Osteoblast (primary cell): ENCODE measurements at places on chromosomes 16 and 17.

GRCh38 chr16:23121024-23121423 is 28.2 kb downstream of the USP31 start:
- no peak overlapping the region for H3K4me3 ChIP-seq
- no peaks in the 10 kb centered on the region for H3K36me3 ChIP-seq
- peaks cover 27% of the 10 kb centered on the region for H3K4me1 ChIP-seq
- H3K27ac ChIP-seq = peak overlapping the region; percentile 57
- H3K27me3 ChIP-seq = no peaks in the 10 kb centered on the region
- DNase-seq = peak; percentile 65

DNA sequence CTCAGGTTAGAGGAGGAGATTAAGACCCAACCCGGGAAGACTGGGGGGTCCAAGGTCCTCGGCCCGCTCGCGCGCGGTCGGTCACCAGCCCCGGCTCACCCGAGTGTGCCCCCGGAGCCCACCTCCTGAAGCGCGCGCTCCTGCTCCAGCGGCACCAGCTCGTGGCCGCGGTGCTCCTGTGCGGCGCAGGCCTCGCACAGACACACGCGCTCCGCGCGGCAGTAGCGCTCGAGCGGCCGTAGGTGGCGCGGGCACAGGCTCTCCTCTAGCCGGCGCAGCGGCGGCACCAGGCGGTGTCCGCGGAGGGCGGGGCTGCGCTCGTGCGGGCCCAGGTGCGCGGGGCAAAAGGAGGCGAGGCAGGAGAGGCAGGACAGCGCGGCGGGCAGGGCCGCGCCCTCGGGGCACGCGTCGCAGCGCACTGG is 618 bp downstream of the TRIM47 start:
- peaks cover 6% of the 10 kb centered on the region for H3K27me3 ChIP-seq
- peak overlapping the region; percentile 77 for H3K4me3 ChIP-seq
- peaks cover 27% of the 10 kb centered on the region for H3K4me1 ChIP-seq
- peak; percentile 95 for DNase-seq

GRCh38 chr17:81018044-81018802 is 16.7 kb upstream of the BAIAP2 start:
- no peaks in the 10 kb centered on the region for H3K27me3 ChIP-seq
- peak overlapping the region; percentile 45 for H3K27ac ChIP-seq
- H3K4me3 ChIP-seq = peak overlapping the region; percentile 62
- H3K4me1 ChIP-seq = peaks cover 8% of the 10 kb centered on the region
- no peaks in the 10 kb centered on the region for H3K36me3 ChIP-seq

- H3K36me3 ChIP-seq = peaks cover 45% of the 10 kb centered on the region
- DNase-seq = no peak
- no peaks in the 10 kb centered on the region for H3K27me3 ChIP-seq
- no peak overlapping the region for H3K27ac ChIP-seq
- H3K4me1 ChIP-seq = peaks cover 2% of the 10 kb centered on the region
Measured at GRCh38 chr17:63407741-63408330, 38.3 kb downstream of the CYB561 start.

GRCh38 chr16:67158637-67159600 is 790 bp downstream of the TRADD start:
- peak overlapping the region; percentile 37 for H3K27ac ChIP-seq
- H3K4me3 ChIP-seq = peak overlapping the region; percentile 97
- H3K4me1 ChIP-seq = peaks cover 14% of the 10 kb centered on the region
- H3K27me3 ChIP-seq = peaks cover 18% of the 10 kb centered on the region
- H3K36me3 ChIP-seq = peaks cover 6% of the 10 kb centered on the region

DNA sequence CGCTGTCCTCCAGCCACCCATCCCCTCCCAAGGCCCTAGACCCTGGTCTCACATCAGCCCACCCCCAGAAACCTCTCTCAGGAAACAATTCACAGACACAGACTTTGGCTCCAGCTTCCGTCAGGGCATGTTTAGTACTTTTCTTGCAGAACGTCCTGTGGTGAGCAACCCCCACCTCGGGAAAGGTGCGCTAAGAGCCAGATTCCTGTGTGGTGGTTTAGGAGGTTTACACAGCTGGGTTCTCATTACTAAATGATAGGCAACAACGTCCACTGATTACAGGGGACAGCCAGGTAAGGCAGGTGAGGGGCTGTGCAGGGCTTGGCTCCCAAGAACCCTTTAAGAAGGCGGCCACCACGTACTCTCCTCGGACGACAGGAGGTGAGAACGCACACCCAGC is 29.3 kb downstream of the KIFC3 start:
- no peaks in the 10 kb centered on the region for H3K27me3 ChIP-seq
- H3K4me1 ChIP-seq = peaks cover 9% of the 10 kb centered on the region
- no peak overlapping the region for H3K4me3 ChIP-seq
- DNase-seq = no peak
- peaks cover 41% of the 10 kb centered on the region for H3K36me3 ChIP-seq

- H3K27me3 ChIP-seq = no peaks in the 10 kb centered on the region
- no peak for DNase-seq
- no peak overlapping the region for H3K4me3 ChIP-seq
- H3K27ac ChIP-seq = no peak overlapping the region
- no peaks in the 10 kb centered on the region for H3K4me1 ChIP-seq
Measured at GRCh38 chr16:78324649-78325285, 225.3 kb downstream of the WWOX start.

GRCh38 chr16:11955713-11956123 is 9.3 kb upstream of the TNFRSF17 start:
- peak overlapping the region; percentile 1 for H3K4me3 ChIP-seq
- peaks cover 21% of the 10 kb centered on the region for H3K4me1 ChIP-seq
- no peaks in the 10 kb centered on the region for H3K27me3 ChIP-seq
- peak; percentile 93 for DNase-seq
- H3K27ac ChIP-seq = peak overlapping the region; percentile 86
- H3K36me3 ChIP-seq = no peaks in the 10 kb centered on the region

DNA sequence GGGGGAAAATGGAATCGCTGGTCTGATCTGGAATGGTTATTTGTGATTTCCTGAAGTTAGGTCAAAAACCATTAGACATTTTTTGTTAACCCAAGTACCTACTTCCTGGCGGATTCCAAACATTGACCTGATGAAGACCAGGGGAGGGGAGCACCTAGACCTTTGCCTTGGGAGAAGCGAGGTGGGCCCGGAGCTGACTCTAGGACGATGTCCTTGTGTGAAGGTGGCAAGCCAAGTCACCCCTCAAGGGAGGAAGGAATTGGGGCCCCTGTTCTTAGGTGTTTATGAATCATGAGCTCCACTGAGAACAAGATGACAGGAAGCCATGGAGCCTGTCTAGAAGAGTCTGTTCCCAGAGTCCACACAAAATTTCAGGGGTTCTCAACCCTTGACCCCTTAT is 204.9 kb upstream of the FOXF1 start:
- no peaks in the 10 kb centered on the region for H3K36me3 ChIP-seq
- H3K27ac ChIP-seq = no peak overlapping the region
- no peak overlapping the region for H3K4me3 ChIP-seq
- H3K4me1 ChIP-seq = no peaks in the 10 kb centered on the region
- H3K27me3 ChIP-seq = peaks cover 46% of the 10 kb centered on the region
- DNase-seq = no peak

DNA sequence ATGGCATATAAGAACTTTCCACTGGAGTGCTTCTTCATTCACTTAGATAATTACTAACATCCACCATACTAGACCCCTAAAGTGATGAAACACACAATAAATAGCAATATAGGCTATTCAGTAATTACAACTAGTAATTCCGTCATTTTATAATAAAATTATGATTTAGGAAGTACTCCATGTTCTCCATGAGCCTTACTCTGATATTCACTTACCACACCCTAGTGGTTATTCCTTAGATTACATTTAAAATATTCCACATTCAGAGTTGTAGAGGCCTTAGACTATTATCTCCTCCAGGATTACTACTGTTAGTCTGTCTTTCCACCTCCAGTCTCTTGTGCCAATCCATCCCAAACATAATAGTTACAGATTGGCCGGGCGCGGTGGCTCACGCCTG is 62.4 kb downstream of the STH start:
- peaks cover 21% of the 10 kb centered on the region for H3K4me1 ChIP-seq
- H3K27ac ChIP-seq = no peak overlapping the region
- no peak overlapping the region for H3K4me3 ChIP-seq
- H3K36me3 ChIP-seq = peaks cover 13% of the 10 kb centered on the region

DNA sequence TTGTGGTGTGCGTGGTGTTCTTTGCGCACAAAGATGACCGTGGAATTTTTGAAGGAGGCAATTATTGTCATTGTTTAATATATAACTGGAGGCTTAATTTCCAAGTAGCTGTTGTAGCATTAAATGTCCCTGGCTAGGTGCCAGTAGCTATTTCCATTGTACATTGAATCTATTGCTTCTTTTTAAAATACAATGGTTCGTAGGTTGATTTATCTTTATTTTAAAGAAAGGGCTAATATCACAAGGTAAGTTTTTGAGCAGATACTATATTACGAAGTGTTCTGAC is 127.1 kb downstream of the RPTOR start:
- no peak for DNase-seq
- peaks cover 8% of the 10 kb centered on the region for H3K4me1 ChIP-seq
- no peaks in the 10 kb centered on the region for H3K27me3 ChIP-seq
- no peaks in the 10 kb centered on the region for H3K36me3 ChIP-seq
- no peak overlapping the region for H3K4me3 ChIP-seq
- no peak overlapping the region for H3K27ac ChIP-seq

DNA sequence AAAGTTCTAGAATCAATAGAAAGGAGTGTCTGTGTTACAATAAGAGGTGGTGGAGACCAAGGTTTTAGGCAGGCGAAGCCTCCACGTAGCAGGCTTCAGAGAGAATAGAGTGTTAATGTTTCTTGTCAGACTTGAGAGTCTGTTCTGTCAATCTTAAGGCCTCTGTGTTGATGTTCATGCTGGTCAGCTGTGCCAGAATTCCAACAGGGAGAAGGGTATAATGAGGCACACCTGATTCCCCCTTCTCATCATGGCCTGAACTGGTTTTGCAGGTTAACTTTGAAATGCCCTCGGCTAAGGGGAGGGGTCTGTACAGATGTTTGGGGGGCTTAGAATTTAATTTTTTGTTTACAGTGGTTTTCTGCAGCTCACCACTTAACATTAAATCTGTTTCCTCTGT is 46.0 kb downstream of the RNF112 start:
- no peaks in the 10 kb centered on the region for H3K4me1 ChIP-seq
- H3K4me3 ChIP-seq = no peak overlapping the region
- no peak overlapping the region for H3K27ac ChIP-seq
- H3K27me3 ChIP-seq = peaks cover 29% of the 10 kb centered on the region
- no peaks in the 10 kb centered on the region for H3K36me3 ChIP-seq

DNA sequence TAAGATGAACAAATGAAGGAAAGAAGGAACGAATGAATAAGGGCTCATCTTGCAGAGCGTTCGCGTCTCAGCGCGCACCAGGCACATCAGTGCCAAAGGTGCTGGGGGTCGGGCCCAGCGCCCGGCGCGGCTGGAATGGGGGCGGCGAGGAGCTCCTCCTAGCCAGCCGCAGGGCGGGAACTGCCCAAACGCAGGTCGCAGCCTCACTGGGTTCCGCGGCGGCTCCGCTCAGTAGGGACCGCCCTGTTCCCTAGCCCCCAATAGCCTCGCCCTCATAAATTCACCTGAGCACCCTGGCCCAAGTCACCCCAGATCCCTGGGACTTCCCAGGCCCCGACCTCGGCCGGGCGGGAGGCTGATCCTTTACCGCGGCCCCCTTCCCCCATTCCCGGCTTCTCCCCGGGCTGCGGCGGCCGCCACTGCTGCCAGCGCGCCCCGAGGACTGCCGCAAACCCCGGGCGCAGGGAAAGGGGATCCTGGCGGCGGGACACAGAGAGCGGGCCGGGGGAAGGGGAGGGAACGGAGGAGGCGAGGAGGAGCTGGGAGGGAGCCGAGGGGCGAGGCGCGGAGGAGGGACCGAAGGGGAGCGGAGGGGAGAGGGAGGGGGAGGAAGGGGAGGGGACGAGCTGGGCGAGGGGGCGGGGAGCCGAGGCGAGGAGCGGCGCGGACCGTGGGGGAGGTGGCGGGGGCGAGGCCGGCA is 377 bp upstream of the CRHR1 start:
- peak; percentile 59 for DNase-seq
- no peak overlapping the region for H3K27ac ChIP-seq
- peaks cover 80% of the 10 kb centered on the region for H3K27me3 ChIP-seq
- H3K4me3 ChIP-seq = no peak overlapping the region

GRCh38 chr16:57682809-57683635 is 11.6 kb upstream of the DRC7 start:
- peaks cover 2% of the 10 kb centered on the region for H3K27me3 ChIP-seq
- DNase-seq = no peak
- H3K36me3 ChIP-seq = no peaks in the 10 kb centered on the region
- H3K27ac ChIP-seq = no peak overlapping the region
- H3K4me1 ChIP-seq = no peaks in the 10 kb centered on the region

- H3K36me3 ChIP-seq = no peaks in the 10 kb centered on the region
- no peak for DNase-seq
- H3K4me1 ChIP-seq = no peaks in the 10 kb centered on the region
Measured at GRCh38 chr16:51442141-51442870, 291.2 kb upstream of the SALL1 start.

- H3K4me1 ChIP-seq = peaks cover 31% of the 10 kb centered on the region
- H3K27ac ChIP-seq = no peak within 1 kb of the TSS
- no peaks in the 10 kb centered on the region for H3K27me3 ChIP-seq
- H3K4me3 ChIP-seq = peak within 1 kb of the TSS; percentile 72
Measured at GRCh38 chr16:87492721-87493607, at the start of gene ZCCHC14. Gene ZCCHC14 (minus strand): TSS chr16:87493024. CDS start chr16:87492238, 786 bp downstream.

- no peak overlapping the region for H3K4me3 ChIP-seq
- no peaks in the 10 kb centered on the region for H3K27me3 ChIP-seq
- peaks cover 8% of the 10 kb centered on the region for H3K4me1 ChIP-seq
- H3K27ac ChIP-seq = no peak overlapping the region
- no peak for DNase-seq
Measured at GRCh38 chr16:57619133-57619605, 9.3 kb upstream of the ADGRG1 start.

GRCh38 chr16:86893506-86893905 is 315.2 kb downstream of the FOXL1 start:
- DNase-seq = no peak
- no peak overlapping the region for H3K27ac ChIP-seq
- peaks cover 9% of the 10 kb centered on the region for H3K27me3 ChIP-seq
- H3K4me3 ChIP-seq = no peak overlapping the region

DNA sequence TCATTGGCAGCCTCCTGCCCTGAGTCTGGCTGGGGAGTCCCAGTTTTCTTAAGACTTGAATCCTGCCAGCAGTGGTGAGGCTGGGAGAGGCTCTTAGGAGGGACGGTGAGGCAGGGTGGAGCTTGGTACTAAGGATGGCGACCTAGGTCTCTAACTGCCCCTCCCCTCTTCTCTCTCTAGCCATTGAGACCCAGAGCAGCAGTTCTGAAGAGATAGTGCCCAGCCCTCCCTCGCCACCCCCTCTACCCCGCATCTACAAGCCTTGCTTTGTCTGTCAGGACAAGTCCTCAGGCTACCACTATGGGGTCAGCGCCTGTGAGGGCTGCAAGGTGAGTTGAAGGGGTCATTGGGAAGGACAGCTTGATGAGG is 16.4 kb downstream of the GJD3 start:
- peaks cover 29% of the 10 kb centered on the region for H3K36me3 ChIP-seq
- H3K27me3 ChIP-seq = no peaks in the 10 kb centered on the region

DNA sequence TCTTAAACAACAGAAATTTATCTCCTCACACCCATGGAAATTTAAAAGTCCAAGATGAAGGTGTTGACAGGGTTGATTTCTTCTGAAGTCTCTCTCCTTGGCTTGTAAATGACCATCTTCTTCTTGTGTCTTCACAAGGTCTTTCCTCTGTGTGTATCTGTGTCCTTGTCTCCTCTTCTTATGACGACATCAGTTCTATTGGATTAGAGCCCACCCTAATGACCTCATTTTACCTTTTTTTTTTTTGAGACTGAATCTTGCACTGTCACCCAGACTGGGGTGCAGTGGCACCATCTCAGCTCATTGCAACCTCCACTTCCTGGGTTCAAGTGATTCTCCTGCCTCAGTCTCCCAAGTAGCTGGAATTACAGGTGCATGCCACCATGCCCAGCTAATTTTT is 429.0 kb upstream of the CDH5 start:
- DNase-seq = no peak
- H3K27ac ChIP-seq = no peak overlapping the region
- no peaks in the 10 kb centered on the region for H3K27me3 ChIP-seq
- H3K4me3 ChIP-seq = no peak overlapping the region
- H3K36me3 ChIP-seq = no peaks in the 10 kb centered on the region
- no peaks in the 10 kb centered on the region for H3K4me1 ChIP-seq
